ENCODE measurements at places on chromosomes 3 and 15. TPM values are rescaled to one million over a fixed set of nuclear protein-coding genes. Genes with fewer than 3 reads are reported as not detected.

DNA sequence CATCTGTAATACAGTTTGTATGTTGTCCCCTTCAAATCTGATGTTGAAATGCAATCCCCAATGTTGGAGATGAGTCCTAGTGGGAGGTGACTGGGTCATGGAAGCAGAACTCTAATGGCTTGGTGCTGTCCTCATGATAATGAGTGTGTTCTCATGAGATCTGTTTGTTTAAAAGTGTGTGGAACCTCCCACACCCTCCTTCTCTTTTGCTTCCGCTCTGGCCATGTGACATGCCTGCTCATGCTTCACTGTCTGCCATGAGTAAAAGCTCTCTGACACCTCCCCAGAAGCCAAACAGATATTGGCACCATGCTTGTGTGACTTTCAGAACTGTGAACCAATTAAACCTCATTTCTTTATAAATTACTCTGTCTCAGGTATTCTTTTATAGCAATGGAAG is 794.0 kb upstream of the CFAP20DC start:
- no peak for DNase-seq

- DNase-seq: no peak
Measured at GRCh38 chr3:183558495-183558894, 3.0 kb upstream of the KLHL6 start.

Gene PLSCR2
- not detected for total RNA-seq

Gene RTP3
- total RNA-seq: not detected

DNA sequence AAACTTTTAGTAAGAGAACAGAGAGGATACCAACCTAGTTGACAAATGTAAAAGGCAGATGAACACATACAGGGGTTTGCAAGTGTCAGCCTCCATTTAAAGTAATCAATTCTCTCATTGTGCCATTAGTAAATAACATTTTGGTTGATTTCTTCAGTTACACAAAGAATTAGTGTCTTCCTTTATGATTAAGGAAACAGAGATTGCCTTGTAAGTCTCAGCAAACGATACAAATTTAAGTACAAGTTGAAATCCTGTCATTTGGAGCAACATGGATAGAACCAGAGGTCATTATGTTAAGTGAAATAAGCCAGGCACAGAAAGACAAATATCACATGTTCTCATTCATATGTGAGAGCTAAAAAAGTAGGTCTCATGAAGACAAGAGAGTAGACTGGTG is 26.1 kb downstream of the MYO5A start:
- no peak for DNase-seq

- DNase-seq: no peak
Measured at GRCh38 chr3:133944181-133944580, 48.5 kb upstream of the RAB6B start.

- DNase-seq: peak; percentile 11
Measured at GRCh38 chr3:116863822-116864589, 154.4 kb downstream of the TUSC7 start.

Gene ZNF774
- 5.7 TPM for total RNA-seq

GRCh38 chr3:169578381-169579024 is 85.0 kb downstream of the MECOM start:
- DNase-seq: no peak

Gene PFN2
- 207 TPM for total RNA-seq

Gene PLAAT1
- 0.61 TPM for total RNA-seq

DNA sequence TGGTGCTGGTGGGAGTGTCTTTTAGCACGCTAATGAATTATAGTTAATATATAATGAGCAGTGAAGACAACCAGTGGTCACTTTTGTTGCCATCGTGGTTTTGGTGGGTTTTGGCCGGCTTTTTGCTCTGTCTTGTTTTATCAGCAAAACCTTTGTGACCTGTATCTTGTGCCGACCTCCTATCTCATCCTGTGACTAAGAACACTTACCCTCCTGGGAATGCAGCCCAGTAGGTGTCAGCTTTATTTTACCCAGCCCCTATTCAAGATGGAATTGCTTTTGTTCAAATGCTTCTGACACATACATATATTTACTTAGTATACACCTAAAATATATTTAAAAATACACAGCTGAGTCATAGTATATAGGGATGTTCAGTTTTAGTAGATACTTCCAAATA is 770.3 kb downstream of the PDCD6IP start:
- DNase-seq: no peak

DNA sequence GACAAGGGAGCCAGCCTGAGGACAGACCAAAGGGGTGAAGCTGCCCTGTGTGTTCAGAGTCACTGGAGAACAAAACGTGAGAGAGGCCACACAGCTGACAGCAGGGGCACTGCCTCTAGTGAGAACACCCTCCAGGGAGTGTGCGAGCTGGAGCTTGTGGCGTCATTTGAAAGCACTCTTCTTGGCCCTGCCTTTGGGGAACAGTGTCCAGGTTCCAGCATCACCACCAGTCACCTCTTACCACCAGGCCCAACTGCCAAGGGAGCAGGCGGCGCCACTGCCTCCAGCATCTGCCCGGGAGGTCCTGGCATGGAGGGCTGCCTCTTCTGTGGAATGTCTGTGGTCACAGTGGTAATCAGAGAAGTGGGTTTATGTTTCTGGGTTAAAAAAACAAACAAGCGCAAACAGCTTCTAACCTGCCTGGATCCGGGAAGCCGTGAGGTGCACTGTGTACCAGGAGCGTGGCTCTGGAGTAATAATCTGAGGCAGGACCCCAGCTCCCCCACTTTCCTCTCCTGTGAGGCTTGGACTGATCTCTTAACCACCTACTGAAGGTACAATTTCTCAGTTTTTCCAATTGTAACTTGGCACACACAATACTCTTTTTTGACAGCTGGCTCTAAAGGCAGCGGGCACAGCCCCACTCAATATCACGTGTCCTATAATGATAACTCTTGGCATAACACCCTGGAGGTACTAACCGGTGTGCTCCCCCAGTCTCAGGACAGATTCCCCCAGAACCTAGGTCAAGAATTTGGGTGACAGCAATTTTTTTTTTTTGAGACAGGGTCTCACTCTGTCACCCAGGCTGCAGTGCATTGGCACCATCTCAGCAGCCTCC is 32.2 kb upstream of the CDCP1 start:
- DNase-seq: peak; percentile 79

GRCh38 chr15:32970847-32971246 is 223.7 kb downstream of the FMN1 start:
- DNase-seq: no peak

GRCh38 chr3:49132437-49133225 is at the start of gene LAMB2:
LAMB2 (minus strand) TSS chr3:49133050; CDS start chr3:49132867, 183 bp downstream.
- DNase-seq: peak; percentile 76

Gene LHFPL4
- not detected for total RNA-seq

- no peak for DNase-seq
Measured at GRCh38 chr15:101058735-101059134, 139.6 kb downstream of the LRRK1 start.

- no peak for DNase-seq
Measured at GRCh38 chr3:129304962-129305222, 26.2 kb downstream of the HMCES start.

Gene B2M
- 416 TPM for total RNA-seq

Gene GABRB3
- not detected for total RNA-seq

DNA sequence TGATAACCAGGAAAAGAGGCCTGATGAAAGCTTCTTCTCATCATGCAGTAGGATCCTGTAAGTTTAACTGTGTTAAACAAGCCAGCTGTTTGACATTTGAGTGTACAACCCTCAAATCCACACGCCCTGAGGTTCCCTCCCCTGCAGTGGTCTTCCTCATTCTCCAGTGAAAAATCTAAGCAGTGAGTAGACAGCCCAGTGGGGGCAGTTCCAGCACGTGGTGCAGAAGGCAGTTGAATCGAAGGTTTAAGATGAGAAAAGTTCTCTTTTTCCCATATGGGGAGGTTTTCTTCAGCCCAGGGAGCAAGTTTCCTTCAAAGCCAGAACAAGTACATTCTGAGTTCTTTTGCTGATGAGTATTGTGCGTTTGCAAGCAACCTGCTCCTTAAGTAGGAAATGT is 174.5 kb downstream of the NR2F2 start:
- DNase-seq: no peak

- no peak for DNase-seq
Measured at GRCh38 chr3:61299343-61300005, 48.2 kb upstream of the FHIT start.
